ENCODE measurements at places on chromosomes 11 and 22.

GRCh38 chr11:31803813-31804311 is 7.3 kb downstream of the PAX6 start:
- DNase-seq: no peak

DNA sequence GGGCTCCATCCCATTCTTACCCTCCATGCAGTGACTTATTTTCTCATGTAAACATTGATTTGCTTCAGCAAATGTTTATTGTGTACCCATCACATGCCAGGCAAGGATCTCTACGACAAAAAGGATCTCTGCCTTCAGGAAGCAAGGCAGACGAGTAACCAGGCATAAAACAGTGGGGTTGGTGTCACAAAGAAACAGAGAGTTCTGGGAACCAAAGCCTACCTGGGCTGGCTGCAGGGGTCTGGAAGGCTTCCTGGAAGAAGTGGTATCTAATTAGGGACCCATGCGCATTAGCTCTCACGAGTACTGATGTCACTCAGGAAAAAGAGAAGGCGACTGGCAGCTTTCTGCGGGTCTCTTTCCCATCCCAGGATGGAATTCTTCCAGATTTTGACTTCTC is 44.5 kb downstream of the KIAA1671 start:
- no peak for DNase-seq

GRCh38 chr11:2526808-2527381 is 82.1 kb downstream of the KCNQ1 start:
- DNase-seq: no peak

- DNase-seq: no peak
These were observed 88.4 kb downstream of the CCDC81 start for GRCh38 chr11:86463120-86463519.

DNA sequence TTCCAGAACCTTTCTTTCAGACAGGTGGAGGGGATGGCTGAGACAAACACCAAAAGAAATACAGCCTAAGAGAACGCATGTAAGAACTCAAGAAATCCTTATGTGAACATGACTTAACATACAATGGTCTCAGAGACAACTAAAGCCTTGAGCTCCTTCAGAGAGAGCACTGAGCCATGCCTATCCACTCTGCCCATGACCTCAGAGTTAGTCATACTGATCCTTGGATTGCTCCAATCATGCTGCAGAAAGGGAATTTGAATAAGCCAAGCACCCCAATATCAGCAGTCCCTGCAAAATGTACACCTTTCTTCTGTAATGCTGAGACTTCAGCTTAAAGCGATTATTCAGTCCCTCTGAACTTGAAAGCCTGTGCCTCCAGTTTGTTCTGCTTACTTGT is 43.2 kb upstream of the CHKA start:
- no peak for DNase-seq

DNA sequence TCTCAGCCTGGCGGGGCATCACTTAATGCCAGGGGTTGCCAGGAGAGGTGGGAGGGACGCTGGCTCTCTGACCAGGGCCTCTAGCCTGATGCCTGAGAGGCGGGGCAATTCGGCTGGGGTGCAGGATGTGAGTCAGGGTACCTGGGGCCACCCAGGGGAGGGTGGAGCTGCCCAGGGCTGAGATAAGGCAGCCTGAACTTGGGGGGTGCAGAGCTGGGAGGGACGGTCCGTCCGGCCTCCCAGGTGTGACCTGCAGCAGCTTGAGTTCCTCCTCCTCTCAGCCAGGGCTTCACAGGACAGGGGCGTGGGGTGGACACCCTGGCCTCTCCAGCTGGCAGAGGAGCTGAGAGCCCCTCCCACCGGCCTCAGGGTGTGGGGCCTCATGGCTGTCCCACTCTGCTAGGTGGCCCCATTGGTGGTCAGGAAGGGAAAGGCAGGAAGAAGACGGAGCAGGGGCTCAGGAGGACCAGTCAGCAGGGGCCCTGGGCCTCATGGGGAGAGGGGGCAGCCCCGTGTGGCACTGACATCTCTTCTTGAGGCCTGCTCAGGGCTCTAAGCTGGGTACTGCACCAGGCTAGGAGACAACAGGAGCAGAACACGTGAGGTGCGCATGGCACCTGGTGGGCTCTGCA is 942 bp upstream of the RPS6KA4 start:
- no peak for DNase-seq

GRCh38 chr11:60863550-60864521 is 3.5 kb upstream of the ZP1 start:
- no peak for DNase-seq

GRCh38 chr11:80722629-80723028 is 1281.8 kb upstream of the TENM4 start:
- no peak for DNase-seq

DNA sequence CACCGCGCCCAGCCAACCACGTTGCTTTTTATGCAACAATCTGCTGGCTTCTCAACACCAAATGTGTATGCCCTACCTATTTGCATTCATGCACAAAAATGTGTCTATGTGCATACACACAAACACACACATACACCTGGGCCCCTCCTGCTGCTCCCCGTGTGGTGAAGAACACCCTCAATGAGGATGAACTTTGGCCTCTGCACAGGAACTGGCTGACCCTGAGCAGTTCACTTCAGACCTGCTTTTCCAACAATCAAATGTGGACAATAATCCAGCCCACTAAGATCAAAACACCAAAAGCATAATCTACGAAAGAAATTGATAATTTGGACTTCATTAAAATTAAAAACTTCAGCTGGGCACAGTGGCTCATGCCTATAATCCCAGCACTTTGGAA is 25.3 kb upstream of the SLC35C1 start:
- DNase-seq: no peak

- DNase-seq: no peak
These were observed 580.5 kb upstream of the CCDC90B start for GRCh38 chr11:83866655-83867054.

- DNase-seq: no peak
These were observed 133.8 kb downstream of the SPATA19 start for GRCh38 chr11:133711545-133711944.

- no peak for DNase-seq
These were observed 45.4 kb upstream of the DKK3 start for GRCh38 chr11:12053606-12054361.

GRCh38 chr11:40037005-40037404 is 1422.4 kb downstream of the LRRC4C start:
- no peak for DNase-seq

- DNase-seq: peak; percentile 14
These were observed 1.3 kb upstream of the KMT5B start for GRCh38 chr11:68214173-68215086.

DNA sequence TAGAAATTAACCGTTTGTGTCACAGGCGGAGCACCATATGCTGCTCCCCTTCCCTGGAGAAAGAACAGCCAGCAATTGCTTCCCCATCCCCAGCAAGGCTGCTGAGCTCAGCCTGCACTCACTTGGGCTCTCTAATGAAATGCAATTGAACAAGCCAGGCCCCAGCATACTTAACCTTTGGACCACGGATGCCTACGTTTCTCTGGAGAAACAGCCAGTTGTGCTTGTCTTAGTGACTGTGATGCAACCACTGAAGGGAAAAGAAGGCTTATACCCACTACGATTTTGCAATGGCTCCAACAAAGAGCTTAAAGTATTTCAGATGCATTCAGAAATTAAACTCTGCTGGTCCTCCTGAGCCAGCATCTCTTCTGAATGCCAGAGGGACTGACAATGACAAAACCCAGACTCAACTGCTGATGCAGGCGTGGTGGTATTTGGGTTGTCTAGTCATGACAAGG is 51.3 kb upstream of the SESN3 start:
- no peak for DNase-seq

DNA sequence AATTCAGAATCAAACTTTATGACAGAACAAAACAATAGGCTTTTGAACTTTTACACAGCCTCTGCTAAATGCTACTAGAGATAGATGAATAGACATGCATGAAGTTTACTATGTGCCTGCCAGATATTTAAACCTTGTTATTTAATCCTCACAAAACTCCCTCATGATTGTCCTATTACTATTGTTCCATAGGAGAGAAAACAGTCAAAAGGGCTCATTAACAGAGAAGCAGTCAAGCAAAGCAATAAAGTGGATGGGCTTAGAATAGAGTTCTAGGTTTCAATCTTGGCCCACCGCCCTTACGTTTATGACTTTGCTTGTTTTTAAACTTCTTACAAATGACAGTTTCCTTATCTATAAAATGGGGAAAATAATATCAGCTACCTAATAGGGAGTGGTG is 12.9 kb downstream of the CWC15 start:
- no peak for DNase-seq

DNA sequence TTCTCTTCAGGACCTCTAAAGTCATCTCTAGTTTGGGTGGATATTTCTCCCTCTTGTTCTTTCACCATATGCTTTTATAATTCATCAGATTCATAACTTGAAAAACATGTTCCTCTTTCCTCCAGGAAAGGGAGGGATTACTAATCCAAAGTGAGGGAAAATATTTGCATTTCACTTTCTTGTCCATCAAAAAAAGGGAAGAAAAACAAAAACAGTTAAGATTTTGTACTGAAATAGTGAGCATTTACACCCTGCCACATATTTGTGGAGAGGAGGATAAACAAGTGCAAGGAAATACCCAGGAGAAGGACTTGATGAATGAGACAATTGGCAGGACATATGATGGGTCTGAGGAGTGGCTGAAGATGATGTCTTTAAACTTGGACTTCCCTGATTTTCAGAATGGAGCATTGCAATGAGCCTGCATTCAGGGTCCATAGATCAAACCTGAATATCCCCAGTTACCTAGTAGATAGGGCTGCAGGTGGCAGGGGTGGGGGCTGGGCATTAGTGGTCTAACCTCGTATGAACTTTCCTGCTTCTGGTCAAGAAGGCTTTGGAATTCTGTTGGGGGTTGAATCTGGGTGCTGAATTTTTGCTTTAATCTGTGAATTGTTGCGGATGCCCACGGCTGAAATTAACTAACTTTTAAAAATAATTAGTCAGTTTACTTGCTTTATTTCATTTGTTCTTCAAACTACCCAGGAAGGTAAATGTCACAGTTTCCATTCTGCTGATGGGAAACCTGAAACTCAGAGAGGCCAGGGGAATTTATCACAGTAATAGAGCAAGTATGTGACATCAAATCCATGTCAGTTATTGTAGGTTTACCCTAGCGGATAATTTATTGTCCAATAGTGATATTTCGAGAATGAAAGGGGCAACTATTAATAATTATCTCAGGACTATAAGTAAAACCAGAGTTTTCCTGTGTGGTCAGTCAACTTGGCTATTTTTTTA is 36.9 kb upstream of the TMEM123 start:
- DNase-seq: no peak

DNA sequence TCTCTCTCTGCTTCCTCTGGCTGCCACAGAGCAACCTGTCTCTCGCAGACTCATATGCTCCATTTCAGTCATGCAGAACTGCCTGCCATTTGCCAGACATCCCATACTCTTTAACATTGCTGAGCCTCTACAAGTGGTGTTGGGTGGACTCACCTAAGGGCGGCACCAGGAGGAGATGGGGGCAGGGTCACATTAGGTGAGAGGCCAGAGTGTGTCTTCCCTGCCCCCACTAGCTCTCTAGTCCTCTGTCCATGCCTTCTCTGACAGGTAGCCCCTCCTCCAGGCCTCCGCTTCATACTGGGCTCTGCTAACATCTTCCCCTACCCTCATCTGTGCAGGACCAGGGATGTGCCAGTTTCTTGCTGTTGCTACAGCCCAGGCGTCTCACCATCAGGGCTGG is 366.3 kb downstream of the TENM4 start:
- no peak for DNase-seq

DNA sequence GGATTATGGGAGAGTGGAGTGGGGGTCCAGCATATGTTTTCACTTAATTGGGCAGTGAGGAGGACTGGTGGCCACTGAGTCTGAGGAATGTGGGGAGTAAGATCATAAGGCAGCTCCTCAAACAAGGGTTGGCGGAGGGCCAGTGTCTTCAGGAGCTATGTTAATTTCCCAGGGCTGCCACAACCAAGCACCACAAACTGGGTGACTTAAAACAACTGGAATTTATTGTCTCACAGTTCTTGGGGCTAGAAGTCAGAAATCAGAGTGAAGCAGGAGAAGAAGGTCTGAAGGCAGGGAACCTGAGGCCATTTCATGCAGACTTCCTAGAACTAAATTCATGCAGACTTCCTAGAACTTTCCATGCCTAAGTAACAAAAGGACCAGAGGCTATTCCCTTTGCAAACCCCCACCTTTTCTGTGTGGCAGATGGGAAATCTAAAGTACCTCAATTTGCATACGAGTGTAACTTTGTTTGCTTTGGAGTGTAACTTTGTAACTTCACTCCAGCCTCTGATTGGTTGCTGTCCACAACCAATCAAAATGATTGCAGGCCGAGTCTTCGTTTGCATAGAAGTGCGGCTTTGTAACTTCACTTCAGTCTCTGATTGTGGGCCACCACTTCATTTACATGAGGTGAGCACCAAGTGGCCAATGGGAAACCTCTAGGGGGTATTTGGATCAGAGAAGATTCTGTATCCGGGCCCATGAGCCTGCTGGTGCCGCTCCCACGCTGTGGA is 50.5 kb upstream of the ZBED5 start:
- no peak for DNase-seq

- no peak for DNase-seq
These were observed 7.1 kb downstream of the SNU13 start for GRCh38 chr22:41681616-41682015.

DNA sequence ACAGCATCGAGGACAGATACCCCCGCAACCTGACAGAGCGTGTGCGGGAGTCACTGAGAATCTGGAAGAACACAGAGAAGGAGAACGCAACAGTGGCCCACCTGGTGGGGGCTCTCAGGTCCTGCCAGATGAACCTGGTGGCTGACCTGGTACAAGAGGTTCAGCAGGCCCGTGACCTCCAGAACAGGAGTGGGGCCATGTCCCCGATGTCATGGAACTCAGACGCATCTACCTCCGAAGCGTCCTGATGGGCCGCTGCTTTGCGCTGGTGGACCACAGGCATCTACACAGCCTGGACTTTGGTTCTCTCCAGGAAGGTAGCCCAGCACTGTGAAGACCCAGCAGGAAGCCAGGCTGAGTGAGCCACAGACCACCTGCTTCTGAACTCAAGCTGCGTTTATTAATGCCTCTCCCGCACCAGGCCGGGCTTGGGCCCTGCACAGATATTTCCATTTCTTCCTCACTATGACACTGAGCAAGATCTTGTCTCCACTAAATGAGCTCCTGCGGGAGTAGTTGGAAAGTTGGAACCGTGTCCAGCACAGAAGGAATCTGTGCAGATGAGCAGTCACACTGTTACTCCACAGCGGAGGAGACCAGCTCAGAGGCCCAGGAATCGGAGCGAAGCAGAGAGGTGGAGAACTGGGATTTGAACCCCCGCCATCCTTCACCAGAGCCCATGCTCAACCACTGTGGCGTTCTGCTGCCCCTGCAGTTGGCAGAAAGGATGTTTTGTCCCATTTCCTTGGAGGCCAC is 3.3 kb downstream of the FADD start:
- DNase-seq: no peak

GRCh38 chr22:27220339-27220738 is 563.0 kb downstream of the MIAT start:
- DNase-seq: no peak

DNA sequence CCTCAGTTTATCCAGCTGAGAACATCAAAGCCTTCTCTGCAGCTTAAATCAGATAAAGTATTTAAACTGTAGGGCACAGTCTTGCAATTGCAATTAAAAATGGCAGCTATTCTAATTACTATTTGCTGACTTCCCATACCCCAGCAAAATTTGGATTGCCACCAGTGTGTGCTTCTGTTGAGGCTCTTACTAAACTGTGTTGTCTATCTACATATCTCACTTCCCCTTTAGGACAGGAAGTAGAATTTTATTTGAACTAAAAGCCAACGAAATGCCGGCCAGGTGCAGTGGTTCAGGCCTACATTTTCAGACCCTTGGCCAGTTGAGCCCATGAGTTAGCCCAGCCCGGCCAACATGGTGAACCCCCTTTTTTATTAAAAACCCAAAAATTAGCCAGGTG is 7.1 kb downstream of the SAA4 start:
- no peak for DNase-seq

GRCh38 chr11:97445561-97445960 is 1055.7 kb downstream of the JRKL start:
- DNase-seq: no peak
